Cerebellar nuclear complex (tissue), 1 donor: ENCODE measurements at places on chromosomes 12 and 14.

DNA sequence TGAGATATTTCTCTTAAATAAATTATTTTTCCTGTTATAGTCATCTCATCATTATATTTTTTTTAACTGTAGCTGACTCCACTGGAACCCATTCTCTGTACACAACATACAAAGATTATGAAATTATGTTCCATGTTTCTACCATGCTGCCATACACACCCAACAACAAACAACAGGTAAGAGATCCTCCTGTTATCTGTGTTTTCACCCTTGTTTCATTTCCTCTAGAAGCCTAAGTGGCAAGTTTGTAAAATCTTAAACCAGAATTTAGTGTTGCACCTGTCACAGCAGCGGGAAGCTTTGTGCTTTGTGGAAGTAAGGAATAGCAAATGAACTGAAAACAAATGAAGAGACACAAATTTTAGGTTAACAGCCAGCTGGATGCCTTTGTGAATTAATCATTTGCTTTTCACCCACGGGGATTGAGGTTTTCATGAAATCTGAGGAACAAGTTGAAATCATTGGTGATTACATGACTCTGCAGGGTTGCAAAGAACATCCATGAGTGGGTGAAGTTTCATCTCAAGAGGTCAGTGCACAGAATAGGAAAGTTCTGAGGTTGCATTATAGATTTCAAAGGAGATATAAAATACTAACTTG, 273.9 kb upstream of the RGS6 start:
- DNase-seq: peak; percentile 13

DNA sequence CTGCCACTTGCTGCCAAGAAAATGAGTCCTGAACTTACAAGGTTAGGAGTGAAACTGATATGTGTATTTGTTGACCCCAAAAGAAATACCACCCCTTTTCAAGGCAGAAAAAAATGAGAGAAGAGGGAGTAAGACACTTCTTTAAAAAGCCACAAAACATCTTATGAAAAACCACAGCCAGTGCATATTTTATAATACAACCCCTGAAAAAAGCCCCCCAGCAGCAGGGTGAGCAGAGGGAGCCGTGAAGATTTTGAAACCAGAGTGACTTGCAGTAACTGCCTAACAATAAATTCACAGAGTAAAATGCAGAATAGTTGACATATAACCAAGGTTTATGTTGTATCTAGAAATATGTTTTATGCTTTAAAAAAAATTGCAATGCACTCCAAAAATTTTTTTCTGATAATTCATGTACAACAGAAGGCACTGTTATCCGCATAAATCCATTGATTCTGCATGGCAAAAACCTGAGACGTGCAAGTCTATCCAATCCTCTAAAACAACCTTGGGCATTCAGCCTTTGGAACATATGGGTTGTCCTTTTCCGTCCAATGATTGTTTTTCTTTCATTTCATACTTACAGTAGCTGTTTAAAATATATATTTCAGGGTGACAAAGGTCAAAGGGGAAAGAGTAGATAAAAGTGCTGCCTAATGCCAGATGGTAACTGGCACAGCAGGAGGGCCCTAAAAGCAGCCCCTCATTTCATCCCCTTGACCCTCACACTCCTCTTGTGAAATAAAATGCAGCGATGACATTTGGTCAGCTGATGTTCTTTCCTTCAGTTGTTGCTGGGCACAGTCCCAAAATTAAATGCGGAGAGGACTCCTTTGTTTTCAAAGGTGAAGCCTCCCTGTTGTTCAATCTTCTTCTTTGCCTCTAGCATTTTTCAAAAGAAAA, 65.3 kb downstream of the IPO8 start:
- DNase-seq: no peak

DNA sequence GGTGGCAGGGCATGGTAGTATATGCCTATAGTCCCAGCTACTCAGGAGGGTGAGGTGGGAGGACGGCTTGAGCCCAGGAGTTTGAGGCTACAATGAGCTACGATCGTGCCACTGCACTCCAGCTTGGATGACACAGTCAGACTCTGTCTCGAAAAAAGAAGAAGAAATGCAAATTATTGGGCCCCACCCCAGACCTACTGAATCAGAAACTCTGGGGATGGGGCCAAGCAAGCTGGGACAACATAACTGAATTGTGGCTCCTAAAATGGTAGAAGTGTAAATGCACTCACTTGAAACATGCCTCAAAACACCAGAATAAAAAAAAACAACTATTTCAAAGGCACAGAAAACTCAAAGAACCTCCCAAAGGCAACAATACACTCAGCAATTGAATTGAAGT, 37.0 kb downstream of the CIT start:
- no peak for DNase-seq

DNA sequence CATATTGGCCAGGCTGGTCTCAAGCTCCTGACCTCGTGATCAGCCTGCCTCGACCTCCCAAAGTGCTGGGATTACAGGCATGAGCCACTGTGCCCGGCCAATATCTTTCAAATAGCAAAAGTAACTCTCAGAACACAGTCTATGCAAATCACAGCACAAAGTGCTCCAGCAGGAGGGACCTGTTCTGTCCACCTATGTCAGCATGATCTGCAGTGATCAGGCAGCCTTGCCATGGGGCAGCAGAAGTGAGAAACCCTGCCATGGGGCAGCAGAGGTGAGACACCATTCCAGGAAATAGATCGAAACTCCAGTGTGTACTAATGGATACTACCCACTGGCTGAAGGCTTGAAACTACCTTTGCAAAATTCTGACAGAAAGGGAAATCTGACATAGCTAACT, 78.5 kb upstream of the EIF5 start:
- DNase-seq: no peak

DNA sequence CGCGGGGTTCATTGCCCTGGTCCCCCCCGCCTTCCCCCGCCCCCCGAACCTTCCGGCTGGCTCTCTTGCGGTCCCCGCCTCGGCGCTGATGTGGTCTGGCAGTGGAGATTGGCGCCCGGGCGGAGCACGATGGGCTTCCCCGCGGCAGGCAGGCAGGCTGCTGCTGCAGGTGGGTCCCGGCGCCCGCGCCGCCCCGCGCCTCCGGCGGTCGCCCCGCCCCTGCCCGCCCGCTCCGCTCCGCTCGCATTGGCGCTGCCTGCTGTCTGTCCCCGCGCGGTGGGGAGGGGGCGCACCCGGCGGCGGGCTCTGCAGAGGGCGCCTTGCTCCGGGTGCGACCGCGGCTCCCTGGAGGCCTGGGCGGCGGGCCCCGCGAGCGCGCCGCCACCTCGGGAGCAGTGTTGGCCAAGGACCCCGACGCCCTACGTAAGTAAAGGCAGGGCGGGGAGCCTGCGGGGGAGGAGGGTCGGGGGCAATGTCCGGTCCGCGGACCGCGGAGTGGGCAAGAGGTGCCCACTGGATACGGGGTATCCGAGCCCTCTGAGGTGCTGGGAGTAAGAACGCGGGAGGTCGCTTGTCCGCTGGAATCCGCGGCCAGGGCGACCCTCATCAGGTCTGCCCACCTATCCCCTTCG, at the start of gene AKAP5:
Gene AKAP5 (plus strand): TSS at position 309 of the 632 bp plus-strand sequence. CDS start 2,896 bp downstream, outside the sequence.
- no peak for DNase-seq

DNA sequence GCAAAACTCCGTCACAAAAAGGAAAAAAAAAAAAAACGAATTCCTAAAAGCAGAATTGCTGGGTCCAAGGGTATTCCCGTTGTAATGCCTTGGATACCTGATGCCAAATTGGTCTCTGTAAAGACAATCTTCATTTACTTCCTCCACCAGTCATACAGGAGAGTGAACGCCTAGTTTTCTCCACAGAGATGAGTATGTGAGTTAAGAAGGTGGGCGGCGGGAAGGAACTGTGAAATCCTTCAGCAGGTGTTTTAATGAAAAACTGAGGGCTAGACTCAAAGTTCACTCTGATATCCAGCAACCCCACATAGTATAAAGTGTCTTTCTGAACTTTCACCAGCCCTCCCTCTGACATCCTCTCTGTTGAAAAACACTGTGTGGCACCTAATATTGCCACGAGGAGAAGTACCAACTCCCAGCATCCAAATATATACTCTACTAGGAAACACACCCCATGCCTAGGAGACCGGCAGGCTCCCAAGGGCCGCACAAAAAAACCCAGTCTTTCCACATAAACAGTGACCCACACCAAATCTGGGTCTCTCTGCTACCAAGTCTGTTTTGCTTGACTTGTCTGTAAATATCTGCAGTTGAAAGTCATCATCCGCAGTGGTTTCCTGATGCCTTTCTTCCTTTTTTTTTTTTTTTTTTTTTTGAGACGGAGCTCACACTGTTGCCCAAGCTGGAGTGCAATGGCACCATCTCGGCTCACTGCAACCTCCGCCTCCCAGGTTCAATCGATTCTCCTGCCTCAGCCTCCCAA, 30.3 kb upstream of the FOXN3 start:
- DNase-seq: no peak

DNA sequence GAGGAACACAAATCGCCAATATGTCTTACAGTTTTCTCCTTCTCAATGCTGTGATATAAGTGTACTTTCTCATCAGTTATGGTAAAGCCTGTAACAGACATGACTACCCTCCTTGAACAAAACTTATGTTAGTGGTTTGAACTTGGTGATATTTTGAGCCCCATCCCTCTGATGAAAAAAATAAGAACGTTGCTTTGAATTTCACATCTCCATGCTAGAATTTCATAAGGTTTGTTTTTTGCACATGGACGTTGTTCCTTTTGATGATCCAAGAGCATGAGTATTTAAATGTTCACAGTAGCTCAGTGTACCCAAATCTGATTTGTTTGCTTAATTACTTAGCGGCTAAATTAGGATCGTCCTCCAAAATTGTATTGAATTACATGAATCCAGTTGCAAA, at the start of gene SLC15A5:
Gene SLC15A5 (minus strand): TSS at position 101 of the 400 bp plus-strand sequence. CDS start 0 bp downstream, at position 101.
- DNase-seq: no peak

DNA sequence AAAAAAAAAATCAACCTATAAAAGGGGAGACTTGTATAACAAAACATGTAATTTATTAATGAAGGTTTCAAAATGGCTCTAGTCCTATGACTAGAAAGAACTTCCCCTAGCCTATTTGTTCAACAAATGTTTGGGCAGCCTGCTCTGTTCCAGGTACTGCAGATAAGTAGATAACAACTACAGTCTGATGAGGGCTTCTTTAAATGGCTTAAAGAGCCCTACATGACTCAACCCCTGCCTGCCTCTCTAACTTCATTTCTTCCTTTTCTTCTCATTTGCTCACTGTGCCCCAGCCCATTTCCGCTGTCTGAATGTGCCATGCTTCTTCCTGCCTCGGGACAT, 21.5 kb downstream of the ALDH6A1 start:
- no peak for DNase-seq

DNA sequence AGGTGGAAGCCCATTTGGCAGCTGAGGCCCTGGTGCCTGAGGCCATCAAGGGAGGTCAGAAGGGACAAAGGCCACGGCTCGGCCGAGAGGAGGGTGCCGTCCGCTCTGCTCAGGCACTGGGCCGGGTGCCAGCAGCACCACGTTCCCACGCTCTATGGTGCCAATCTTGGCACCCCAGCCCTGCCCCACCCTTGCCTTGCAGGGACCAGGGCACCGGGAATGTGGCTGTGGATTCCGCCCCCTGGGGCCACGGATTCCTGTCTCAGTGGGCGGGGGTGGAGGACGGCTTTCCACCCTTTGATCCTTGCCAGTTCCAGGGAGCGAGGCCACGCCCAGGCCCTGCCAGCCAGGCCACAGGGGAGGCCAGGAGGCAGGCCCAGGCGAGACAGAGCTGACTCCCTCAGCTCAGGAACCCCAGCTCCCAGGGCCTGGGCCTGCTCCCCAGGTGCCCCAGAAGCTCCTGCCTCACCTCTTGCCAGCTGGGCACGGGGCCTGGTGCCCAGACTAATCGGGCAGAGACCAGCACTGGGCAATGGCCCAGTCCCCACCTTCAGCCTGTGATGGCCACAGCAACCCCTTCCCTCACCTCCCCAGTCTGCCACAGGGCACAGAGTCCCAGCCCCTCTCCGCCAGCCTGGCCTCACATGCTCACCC, 26.4 kb upstream of the GPR132 start:
- DNase-seq: no peak

DNA sequence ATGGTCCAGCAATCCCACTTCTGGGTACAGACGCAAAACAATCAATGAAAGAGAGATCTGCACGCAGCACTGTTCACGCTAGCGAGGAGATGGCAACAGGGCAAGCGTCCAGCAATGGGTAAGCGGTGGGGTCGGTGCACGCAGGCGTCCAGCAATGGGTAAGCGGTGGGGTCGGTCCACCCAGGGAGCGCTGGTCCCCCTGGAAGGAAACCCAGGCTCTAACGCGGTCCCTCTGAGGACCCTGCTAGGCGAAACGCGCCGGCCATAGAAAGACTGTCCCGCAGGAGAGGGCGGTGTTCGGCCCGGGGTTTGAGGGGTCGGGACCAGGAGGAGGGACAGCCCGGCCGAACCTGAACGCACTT, 618 bp upstream of the PGAM5 start:
- DNase-seq: no peak

DNA sequence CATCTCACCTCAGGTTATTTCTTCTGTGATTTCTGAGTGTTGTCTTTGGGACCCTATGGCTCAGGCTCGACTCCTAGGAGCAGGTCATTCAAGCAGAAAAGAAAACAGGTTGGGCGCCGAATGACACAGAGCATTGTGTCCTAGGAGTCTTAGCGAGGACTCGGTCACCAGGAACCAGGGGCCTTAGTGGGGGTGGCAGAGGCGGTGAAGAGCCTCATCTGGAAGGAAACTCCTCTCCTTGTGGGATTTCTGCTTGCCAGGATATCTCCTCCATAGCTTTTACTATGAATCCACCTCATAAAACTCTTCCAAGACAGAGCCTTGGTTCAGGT, 630 bp downstream of the PLEKHH1 start:
- DNase-seq: no peak

GRCh38 chr12:62933220-62933601, 1.7 kb downstream of the PPM1H start:
- peak; percentile 91 for DNase-seq

DNA sequence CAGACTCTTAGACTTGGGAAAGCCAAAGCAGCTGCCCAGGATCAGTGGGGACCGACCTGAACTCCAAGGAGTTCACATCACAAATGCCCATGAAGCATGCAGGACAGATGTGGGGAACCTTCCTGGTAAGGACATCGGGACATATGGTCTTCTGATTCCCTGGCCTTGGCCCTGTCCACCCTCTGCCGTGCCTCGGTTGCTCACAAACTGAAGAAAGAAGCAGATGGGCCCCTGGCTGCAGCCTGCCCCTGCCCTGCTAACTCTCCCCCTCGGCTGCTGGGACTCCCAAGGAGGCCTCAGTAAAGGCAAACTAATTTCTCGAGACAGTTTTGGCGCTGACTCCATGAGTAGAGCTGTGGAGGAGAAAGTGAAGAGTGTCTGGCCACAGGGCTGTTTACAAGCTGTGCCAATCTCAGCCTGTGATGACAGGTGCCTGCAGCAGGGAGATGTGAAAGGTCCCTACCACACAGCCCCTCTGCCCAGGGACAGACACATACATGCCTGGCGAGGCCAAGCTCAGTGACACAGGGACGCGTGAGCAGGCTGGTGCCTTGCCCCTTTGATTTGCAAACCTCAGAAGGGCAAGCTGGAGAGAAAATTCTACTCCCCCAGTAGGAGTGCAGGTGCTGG, 48.6 kb downstream of the ISCA2 start:
- DNase-seq: no peak

GRCh38 chr12:25771476-25771875, 187.0 kb upstream of the RASSF8 start:
- DNase-seq: no peak

GRCh38 chr14:100240668-100241032, 1.7 kb downstream of the YY1 start:
- no peak for DNase-seq
